NCI-H446 treated with DMSO at 0.1 percent for 48 hours (cell line): ENCODE measurements at places on chromosomes 12 and 14.

GRCh38 chr14:76708028-76708427, 53.2 kb upstream of the VASH1 start:
- DNase-seq: no peak

DNA sequence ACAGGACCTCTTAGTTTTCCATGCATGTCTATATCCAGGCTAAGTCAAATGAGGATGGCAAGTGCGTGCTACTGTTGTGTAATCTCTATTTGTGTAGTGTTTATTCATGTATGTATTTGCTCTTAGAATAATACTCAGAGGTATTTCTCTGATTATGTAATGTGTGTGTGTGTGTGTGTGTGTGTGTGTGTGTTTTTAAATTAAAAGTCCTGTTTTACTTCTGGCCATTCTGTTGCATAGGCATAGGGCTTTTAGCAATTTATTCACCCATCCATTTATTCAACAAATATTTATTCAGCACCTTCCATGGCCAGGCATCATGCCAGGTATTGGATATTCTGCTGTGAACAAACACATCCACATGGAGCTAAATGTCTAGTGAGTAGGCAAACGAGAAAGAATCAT, 63.5 kb downstream of the PELI2 start:
- DNase-seq: no peak

DNA sequence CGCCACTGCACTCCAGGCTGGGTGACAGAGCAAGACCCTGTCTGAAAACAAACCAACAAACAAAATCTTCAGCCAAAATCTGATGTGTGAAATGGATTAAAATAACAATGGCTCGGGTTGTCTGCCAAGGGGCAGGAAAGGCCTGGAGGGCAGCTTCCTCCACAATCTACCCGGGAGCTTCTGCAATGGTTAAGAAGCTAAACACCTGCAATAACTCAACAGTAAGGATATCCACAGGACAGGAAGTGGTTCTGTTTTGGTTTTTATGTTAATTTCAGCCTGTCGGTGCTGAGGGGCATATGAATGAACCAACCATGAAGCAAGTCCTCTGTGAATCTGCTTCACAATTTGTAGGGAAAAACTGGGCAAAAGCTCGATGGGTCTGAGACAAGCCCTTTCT, 34.4 kb downstream of the RAD52 start:
- no peak for DNase-seq

- no peak for DNase-seq
Measured at GRCh38 chr12:127241072-127241817, 1025.7 kb upstream of the TMEM132C start.

DNA sequence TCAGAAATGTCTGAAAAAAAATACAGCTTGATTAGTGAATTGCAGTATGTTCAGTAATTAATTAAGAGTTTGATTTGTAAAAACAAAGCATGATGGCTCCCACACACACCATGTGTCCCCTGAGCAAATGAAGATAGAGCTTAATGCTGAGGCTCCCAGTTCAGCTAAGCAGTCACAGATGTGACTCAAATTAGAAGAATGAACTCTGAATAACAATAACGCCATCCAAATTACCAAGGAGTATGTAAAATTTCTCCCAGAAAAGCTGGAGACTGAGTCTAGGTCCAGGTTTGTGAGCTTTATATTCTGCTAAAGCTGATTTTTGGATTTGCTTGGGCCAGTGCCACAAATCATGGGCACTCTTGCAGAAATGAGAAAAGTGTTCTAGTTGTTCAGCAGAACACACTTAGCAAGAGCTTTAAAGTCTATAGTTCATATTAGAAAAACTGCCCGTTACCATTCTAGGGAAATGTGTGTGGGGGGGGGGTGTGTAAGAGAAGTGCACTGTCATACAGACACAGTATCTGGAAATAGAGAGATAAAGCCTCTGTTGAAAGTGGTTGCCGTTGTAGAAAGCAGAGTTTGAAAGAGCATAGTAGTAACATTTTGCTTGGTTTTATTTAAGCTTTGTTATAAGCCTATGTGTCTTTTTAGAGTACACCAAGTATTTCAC, 253.1 kb downstream of the BCAT1 start:
- no peak for DNase-seq

- no peak for DNase-seq
Measured at GRCh38 chr12:56417739-56418138, 31.5 kb downstream of the TIMELESS start.

DNA sequence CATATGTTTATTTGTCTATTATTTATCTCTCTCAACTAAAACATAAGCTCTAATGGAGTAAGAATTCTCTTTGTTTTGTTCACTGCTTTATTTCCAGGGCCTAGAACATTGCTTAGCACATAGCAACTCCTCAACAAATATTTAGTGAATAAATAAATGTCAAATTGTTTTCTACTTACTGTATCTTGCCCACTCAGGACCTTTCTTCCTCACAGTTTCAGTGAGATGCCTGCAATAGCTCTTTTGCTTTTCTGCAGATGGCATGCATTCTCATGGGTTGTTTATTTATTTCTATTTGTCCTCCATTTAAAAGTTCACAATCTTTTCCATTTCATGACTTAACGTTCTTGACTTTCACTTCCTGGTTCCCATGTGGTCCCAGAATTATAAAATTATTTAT, 94.9 kb upstream of the TTC7B start:
- no peak for DNase-seq

GRCh38 chr12:124660851-124661250, 93.4 kb upstream of the NCOR2 start:
- DNase-seq: no peak

GRCh38 chr14:34426313-34427295, 35.4 kb downstream of the SPTSSA start:
- DNase-seq: no peak

DNA sequence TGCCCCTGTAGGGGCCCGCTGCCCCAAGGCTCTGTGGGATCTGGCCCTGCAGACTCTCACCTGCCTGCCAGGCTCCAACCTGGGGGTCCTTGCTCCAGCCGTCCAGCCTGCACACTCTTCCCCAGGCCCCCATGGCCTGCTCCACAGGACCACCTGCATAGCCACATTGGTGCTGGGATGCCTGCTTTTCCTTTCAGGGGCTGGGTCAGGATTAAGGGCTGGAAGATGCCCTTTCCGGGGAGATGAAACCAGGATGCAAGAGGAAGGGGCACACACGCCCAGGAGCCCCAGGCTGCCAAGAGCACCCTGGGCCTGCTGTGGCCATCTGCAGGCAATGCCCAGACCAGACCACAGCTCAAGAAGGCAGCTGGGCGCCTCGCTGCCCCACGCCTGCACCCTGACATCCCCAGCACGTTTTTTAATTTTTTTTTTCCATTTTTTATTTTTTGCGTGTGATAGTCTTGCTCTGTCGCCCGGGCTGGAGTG, 15.0 kb downstream of the BAG5 start:
- DNase-seq: no peak
